ENCODE measurements at places on chromosomes 3 and 15.

DNA sequence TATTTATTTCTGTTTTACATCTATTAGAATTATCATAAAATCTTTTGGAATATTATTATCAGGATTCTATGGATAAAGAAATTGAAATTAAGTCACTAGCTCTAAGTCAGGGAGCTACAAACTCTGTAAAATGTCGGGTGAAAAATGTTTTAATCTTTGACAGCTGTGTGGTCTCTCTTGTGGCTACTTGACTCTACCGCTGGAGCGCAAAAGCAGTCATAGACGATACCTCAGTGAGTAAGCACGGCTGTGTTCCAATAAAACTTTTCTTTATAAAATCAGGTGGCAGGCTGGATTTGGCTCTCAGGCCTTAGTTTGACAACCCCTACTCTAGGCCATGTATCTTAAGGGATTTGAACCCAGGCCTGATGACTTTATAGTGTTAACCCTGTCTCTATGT is 88.5 kb upstream of the PFN2 start:
- DNase-seq = no peak

GRCh38 chr3:190088890-190089289 is 31.8 kb downstream of the P3H2 start:
- DNase-seq = no peak

- peak; percentile 92 for DNase-seq
Measured at GRCh38 chr3:129316248-129317013, 37.8 kb downstream of the HMCES start.

DNA sequence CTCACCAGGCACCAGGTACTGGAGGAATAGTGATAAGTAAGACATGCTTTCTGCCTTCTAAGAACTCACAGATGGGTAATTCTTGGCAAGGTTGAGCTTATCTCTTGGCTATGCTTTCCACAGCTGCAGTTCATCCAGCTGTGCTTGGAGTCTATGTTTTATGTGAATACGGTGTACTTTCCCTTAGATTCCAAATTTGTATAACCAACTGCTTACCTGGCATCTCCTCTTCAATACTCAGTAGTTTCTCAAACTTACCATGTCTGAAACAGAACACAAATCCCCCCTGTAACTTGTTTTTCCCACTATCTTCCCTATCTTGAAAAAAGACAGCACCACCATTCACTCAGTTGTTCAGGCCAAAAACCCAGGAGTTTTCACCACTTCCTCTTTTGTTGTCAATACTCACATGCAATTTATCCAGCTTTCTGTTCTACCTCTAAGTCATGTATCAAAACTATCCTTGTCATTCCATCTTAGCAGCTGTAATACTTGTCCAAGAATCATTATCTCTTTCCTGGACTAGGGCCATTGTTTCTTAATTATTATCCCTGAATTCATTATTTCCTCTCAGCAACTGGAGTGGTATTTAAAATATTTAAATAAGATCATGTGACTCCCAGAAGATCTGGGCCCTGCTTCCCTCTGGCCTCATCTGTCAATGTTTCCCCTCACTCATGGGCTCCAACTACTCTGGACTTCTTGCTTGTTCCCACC is 32.6 kb downstream of the COL6A5 start:
- no peak for DNase-seq

DNA sequence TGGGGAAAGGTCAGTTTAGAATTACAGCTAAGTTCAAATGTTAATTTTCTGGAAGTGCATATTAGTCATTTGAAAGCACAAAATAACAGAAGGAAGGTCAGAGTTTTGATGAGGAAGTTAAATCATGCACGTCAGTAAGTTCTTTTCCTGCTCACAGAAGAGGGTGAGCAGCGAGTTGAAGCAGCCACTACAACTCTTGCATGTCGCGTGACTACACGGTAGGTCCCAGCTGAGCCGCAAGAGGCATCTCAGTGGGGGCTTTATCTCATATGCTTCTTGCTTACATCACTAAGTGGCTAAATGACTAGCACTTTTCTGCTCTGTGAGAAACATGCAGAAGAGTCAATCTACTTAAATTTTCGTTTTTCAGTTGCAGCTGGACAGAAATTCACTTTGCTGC is 21.3 kb upstream of the SEC62 start:
- DNase-seq = peak; percentile 70

DNA sequence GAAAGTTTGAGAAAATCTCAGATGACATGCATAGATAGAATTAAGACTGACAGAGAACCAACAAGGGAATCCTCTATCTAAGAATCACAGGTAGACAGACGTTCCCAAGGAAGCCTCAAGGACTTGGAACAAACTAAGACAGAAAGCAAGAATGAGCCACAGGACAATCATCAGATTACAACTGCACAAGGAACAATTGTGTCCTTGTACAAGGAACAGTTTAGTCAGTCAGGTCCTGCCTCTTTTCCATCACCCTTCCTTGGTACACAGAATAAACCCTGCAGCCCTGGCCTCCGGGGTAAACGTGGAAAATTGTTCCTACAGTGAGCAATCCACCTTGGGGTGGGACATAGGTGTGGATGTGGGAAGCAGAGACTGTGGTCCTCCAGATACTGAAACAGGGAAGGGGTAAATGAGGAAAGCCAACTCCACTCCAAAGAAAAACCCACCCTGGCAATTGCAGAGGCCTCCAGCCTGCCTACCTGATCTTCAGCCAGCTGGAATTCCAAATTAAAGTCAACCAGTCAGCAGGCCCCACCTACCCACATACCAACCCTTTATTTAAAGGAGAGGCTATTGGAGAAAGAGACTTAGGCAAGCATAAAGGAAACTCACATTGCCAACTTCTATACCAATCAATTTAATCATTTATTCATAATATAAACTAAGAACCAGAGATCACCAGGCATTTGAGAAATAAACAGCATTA is 73.4 kb downstream of the ULK4 start:
- no peak for DNase-seq

- no peak for DNase-seq
Measured at GRCh38 chr15:34203936-34204335, 6.0 kb downstream of the KATNBL1 start.

DNA sequence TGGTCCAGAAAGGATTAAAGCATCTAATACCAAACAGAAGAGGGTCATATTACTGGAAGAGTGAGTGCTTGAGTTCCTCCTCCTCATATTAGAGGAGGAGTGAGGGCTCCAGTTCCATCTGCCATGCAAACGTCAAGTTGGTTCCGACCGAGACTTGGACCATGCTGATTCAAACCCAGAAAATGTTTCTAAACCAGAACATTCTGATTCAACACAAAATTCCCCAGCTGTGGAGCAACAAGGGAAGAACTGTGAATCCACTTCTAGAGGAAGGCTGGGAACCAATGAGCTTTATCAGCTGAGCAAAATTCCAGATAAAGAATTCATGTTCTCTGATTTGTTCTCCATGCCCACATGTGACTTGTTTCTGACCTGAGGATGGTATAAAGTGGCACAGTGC is 135.6 kb upstream of the WNT5A start:
- no peak for DNase-seq

DNA sequence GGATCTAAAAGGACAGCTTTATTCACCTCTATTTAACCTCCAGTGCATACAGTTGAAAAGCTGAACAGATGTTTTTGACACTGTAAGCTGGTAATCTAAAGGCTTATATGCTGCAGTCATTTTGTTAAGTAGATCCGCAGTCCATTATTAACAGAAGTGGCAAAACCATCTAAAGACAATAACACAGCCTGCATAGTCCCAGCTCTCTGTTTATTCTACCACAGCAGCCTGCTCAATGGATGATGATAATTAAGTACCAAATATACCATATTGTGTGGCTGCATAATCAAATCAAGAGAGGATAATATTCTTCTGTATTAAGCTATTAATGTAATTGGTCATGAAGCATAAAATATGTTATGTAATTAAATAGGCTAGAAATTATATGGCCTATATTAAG is 207.1 kb downstream of the MEIS2 start:
- DNase-seq = no peak

GRCh38 chr3:86978111-86978551 is 12.8 kb downstream of the VGLL3 start:
- DNase-seq = no peak

DNA sequence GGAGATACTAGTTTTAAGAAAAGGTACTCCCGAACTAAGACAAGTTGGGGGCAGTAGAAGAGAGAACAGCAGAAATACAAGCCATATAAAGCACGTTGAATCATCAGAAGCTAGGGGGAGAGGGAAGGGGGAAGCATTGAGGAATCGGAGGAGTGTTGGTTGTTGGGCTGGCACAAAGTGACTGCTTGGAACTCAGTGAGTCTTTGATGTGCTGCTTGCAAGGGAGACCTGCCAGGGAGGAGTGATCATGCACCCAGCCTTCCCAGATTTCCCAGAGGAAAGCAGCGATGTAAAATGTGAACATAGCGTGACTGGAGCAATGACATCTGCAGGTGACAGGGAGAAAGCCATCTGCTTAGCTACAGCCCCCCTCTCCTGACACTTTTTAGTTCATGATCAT is 192.4 kb upstream of the IL12A start:
- no peak for DNase-seq

GRCh38 chr15:67501177-67501835 is 19.6 kb upstream of the C15orf61 start:
- no peak for DNase-seq

GRCh38 chr3:31197941-31198340 is 303.5 kb upstream of the GADL1 start:
- no peak for DNase-seq

DNA sequence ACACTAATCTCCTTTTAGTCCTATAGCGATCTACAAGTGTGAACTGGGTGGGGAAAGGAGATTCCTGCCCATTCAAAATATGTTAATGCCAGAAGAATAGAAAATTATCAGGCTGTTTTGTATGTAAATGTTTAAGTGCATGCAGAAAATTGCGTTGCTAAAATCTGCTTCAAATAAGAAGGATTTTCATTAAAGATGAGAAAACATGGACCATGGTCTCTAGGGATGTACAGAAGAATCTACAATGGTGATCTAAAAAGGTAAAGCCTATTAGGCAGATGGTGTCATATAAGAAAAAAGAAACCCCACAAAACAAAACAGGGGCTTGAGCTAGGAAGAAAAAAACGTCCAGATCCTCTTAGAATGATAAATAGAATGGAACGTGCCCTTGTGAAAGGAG is 287.5 kb upstream of the ROBO1 start:
- DNase-seq = no peak

DNA sequence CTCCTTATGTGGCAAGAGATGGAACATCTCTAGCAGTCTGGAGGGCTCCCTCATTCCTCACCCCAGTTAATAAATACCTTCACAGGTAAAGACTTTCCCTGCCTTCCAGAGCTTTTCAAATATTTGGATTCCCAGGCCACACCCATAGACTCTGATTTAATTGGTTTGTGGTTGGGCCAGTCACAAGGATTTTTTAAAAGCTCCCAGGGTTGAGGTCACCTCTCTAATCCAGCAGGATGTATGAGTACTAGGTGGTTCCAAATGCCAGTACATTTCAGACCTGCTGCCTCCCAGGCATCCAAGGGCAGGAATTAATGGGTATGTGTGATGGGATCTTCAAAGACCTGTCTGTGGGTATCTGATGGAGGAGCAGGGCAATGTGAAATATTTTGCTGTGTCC is 312.8 kb downstream of the CLSTN2 start:
- no peak for DNase-seq

DNA sequence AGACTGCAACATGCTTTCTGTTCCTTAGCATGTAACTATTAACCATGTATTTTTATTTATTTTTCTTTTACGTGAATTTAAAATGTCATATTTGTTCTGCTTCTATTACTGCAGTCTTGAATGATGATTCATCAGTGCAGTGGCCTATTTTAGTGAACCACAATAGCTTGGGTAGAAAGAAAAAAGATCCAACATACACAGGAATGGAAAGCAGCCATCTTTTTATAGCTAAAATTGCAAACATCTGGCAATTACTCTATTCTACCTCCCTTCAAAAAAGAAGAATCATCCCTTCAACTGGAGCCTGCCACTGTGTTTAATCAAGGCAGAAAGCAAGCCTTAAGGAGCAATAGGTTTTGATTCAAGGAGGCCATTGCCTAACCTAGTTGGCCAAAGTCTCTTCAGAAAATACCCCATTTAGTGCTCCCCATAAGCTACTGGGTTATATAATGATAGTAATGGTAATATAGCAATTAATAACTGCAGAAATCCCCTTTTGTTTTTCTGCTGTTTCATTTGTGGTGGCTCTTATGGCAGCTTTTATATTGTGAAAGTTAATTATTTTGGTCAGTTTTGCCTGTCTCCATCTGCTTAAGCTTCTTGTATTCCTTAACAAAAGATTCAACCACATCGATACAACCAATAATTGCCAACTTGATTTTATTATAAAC is 267.3 kb downstream of the LPP start:
- no peak for DNase-seq
